ENCODE measurements at places on chromosomes 6 and 20. TPM values are rescaled to one million over a fixed set of nuclear protein-coding genes. Genes with fewer than 3 reads are reported as not detected.

DNA sequence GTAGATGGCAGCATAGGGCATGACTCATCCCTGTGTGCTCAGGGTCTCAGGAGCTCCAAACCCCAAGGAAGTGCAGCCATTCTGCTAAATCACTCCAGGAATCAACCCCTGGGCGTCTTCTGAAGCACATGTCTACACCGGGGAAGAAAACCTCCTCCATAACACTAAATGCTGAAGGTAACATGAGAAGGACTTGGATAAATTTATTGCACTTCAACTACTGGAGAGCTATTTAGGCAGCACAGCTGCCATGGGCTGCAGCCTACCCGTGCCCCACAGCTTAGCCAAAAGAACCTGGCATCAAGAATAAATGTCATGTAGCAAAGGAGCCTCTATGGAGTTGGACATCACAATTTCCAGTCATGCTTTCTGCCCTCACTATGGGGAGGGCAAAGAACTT lies 152.4 kb upstream of the PROKR2 start:
- DNase-seq = no peak

DNA sequence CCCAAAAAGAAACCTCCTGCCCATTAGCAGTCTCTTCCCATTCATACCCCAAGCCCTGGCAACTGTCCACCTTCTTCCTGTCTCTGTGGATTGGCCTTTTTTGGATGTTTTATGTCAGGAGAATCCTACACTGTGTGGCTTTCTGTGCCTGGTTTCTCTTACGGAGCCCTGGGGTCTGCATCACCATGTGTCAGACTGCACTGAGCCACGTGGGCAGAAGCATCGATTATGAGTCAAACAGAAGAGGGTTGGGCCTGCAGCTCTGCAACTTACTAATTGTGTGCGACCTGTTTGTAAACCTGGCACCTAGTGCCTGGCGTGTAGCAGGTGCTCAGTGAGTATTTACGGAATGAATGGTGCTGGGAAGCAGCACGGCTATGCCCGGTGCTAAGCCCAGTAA lies 62.6 kb downstream of the IGF2R start:
- DNase-seq = no peak

Gene EYA2
- not detected for total RNA-seq

Gene PAK5
- total RNA-seq = not detected

GRCh38 chr6:3535033-3535775 lies 78.4 kb upstream of the SLC22A23 start:
- no peak for DNase-seq

DNA sequence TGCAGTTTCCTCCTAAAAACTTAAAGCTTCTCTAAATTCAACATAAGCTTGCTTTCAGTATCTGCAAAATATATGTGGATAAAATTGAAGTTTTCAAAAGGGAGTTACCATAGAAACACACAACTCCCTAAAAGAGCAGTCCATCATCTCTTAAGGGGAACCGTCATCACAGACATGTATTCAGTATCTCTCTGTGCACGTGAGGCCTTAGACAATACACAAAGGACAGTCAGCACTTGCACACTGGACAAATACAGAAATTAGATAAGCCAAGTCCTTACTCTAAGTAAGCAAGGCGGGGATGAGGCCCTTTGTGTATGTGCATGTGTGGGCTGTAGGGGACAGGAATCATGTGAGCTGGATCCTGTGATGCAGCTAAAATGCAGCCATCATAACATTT lies 136.6 kb downstream of the BACH2 start:
- DNase-seq = no peak

GRCh38 chr6:157019733-157020132 lies 242.6 kb downstream of the ARID1B start:
- DNase-seq = no peak

GRCh38 chr6:27224729-27225128 lies 22.8 kb upstream of the PRSS16 start:
- DNase-seq = no peak

GRCh38 chr20:64245746-64246595 lies 9.6 kb upstream of the PCMTD2 start:
- DNase-seq = no peak

Gene SRMS
- not detected for total RNA-seq

- no peak for DNase-seq
Observed at GRCh38 chr6:83578057-83578456, 65.7 kb downstream of the PRSS35 start.

DNA sequence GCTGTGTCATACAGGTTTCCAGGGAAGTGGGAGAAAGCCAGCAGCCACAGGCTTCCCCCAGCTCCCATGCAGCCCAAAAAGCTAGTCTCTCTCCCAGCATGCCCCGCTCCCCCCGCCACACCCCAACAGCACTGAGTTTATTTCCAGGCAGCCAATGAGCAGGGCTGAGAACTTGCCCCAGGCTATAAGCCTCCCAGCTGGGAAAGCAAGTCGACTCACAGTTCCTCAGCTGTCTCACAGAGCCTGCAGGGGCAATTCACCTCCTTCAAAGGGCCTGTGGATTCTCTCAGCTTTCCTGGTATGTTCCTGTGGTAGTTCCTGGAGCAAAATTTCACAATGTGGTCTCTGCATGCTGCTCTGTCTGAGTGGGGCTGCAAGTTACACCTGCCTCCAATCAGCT lies 34.2 kb downstream of the PAX1 start:
- DNase-seq = no peak

Gene TBXT
- not detected for total RNA-seq

Gene PRDM13
- not detected for total RNA-seq

Measured in renal cortical epithelial cell (primary cell).